Chondrocyte (in vitro differentiated cells): ENCODE measurements at places on chromosomes 12 and 14. TPM values are rescaled to one million over a fixed set of nuclear protein-coding genes. Genes with fewer than 3 reads are reported as not detected.

The CACNB3 gene
- 57.5 to 72.6 TPM (median 69.5 TPM) in 3 replicates for total RNA-seq

The ENDOU gene
- total RNA-seq: not detected in 3 replicates

The PGF gene
- total RNA-seq: 2.0 to 3.2 TPM (median 2.3 TPM) in 3 replicates

DNA sequence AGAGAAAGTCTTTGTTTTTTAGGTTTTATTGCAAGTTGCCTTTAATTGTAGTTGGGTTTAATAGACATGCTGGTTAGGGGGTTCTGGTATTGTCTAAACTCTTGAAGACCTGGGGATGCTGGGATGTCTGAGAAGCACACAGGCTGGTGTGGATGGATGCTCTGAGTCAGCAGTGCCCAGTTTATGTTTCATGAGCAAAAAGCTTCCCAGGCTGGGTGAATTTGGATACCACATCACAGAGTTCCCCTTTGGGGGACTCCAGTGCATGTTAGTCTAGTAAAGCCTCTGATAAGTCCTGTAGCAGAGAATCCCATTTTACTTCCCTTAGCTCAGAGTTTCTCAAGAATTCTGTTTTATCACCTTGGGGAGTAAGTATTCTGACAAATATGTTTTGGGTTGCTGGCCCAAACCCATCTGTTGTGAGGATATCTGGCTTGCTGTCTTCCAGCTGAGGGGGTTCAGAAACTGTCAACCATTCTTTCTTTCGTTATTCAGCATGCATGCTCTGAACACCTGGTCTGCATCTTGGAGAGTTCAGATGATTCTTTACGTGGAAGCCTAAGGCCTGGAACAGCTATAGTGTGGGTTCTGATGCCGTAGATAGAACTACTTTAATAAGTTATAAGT, 509.1 kb downstream of the VRK1 start:
- DNase-seq: no peak

The IL26 gene
- total RNA-seq: 0.67 to 2.5 TPM in 2 of 3 replicates, not detected in the other

The NPFF gene
- total RNA-seq: 0.92 TPM in 1 of 3 replicates, not detected in the others

The C12orf54 gene
- not detected in 3 replicates for total RNA-seq

The LRRK2 gene
- 0.05 to 0.36 TPM (median 0.35 TPM) in 3 replicates for total RNA-seq

DNA sequence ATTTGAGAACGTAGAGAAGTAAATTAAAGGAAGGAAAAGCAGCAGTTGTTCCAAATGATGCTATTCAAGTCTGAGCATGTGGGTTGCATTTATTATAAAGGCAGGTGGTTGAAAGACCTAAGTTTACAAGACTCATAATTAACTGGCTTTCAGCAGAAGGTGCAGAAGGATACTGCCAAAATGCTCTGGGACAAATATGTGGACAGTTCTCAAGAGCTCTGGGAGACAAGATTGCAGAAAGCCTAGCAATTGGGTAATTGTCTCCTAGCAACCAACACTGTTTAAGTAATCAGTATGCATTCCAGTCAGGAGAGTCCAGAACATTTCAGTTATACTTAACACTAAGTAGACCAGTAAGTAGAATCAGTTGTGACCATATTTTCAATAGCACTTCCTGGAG, 131.5 kb downstream of the GPR135 start:
- no peak for DNase-seq

The C1S gene
- total RNA-seq: 20.8 to 24.2 TPM (median 22.8 TPM) in 3 replicates

- no peak for DNase-seq
Observed at GRCh38 chr12:76504606-76505005, 55.0 kb downstream of the OSBPL8 start.
